ENCODE measurements at places on chromosomes 1 and 21. TPM values are rescaled to one million over a fixed set of nuclear protein-coding genes. Genes with fewer than 3 reads are reported as not detected.

GRCh38 chr21:45641480-45642035 is 2.0 kb upstream of the PCBP3 start:
- H3K4me1 ChIP-seq: no peaks in the 10 kb centered on the region
- DNase-seq: no peak
- H3K4me3 ChIP-seq: no peak overlapping the region
- H3K27ac ChIP-seq: no peak overlapping the region

DNA sequence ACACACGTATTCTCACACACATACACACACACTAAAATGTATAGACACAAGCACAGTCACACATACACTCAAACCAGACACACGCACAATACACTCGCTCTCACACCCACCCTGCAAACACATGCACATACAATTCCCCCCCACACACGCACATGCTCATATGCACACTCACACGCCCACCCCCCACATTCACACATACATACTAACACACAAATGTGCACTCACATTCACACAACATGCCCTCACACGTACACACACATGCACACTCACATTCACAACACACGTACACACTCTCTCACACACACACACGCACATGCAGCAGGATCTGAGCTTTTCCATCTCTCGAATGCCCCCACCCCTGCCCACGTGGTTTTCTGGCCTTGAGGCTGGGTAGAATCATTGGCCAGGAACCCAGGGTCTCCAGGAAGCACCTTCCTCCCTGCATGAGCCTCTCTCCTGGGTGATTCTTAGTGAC is 589.7 kb downstream of the PTPRU start:
- no peaks in the 10 kb centered on the region for H3K4me1 ChIP-seq
- H3K27ac ChIP-seq: no peak overlapping the region
- no peaks in the 10 kb centered on the region for H3K36me3 ChIP-seq

KRTAP7-1 gene
- not detected for total RNA-seq

RHD gene
- total RNA-seq: not detected

All from Panc1 (cell line).